ENCODE measurements at places on chromosomes 5 and 9.

- DNase-seq: no peak
Observed at GRCh38 chr5:154138701-154139100, 51.8 kb upstream of the GALNT10 start.

DNA sequence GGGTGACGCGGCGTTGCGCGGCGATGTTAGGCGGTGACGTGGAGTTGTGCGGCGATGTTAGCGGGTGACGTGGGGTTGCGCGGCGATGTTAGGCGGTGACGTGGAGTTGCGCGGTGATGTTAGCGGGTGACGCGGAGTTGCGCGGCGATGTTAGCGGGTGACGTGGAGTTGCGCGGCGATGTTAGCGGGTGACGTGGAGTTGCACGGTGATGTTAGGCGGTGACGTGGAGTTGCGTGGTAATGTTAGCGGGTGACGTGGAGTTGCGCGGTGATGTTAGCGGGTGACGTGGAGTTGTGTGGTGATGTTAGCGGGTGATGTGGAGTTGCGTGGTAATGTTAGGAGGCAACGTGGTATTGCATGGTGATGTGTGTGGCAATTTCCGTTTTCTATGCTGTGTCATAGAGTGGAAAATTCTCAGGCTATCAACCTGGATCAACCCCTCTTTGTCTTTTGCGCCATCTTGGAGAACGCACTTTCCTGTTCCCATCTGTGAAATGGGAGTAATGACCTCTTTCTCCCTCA is 76.0 kb downstream of the ANKRD33B start:
- DNase-seq: no peak

DNA sequence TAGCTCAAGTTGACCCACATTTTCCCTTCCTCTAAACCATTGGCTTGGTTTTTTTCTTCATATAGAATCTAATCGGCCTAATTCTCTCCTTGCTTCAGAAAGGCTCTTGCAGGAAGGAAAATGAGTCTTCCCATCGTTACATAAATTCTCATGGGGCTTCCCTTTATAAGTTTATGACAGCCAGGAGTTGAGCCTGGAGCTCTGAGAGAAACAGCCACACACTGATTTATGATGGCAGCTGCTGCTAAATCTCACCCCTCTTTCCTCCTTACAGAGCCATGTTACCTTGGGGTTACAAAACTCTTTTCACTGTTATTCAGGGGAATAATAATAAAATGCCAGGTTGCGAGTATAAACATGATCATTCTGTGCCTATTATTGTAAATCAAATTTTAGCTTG is 5.2 kb upstream of the RNF14 start:
- DNase-seq: no peak

- DNase-seq: no peak
Observed at GRCh38 chr5:135678640-135679268, 100.0 kb upstream of the CXCL14 start.

GRCh38 chr5:33257807-33258429 is 182.8 kb upstream of the TARS1 start:
- no peak for DNase-seq

GRCh38 chr9:134357631-134358025 is 31.4 kb downstream of the RXRA start:
- no peak for DNase-seq

GRCh38 chr5:117776977-117777376 is 1202.4 kb upstream of the SEMA6A start:
- no peak for DNase-seq

DNA sequence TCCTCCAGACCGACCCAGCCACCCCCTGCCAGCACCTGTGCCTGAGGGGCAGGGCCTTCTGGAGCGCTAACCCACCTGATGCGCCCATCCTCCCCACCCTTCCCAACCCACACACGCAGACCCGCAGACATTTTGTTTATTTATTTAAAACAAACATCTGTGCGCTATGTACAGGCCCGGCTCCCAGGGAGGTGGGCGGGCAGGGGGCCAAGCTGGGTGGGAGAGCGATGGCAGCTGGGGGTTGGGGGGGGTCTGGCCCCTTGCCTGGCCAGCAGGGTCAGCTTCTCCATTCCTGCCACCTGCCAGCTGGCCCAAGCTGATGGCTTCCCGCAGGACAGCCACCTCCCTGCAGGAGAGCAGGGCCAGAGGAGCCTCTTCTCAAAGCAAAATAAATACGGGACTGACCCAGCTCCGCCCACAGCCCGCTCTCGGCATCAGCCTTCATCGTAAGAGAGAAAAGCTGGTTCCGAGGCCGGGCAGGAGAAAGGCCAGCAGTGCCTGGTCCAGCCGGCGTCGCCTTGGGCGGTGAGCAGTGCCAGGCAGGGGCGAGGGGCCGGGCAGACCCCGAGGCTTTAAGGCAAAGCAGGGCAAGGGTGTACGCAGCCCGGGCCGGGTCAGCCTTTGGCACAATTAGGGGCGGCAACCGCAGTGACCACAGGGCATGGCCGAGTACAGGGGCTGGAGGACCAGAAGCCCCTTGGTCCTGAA is 10.9 kb upstream of the CLIC3 start:
- no peak for DNase-seq

DNA sequence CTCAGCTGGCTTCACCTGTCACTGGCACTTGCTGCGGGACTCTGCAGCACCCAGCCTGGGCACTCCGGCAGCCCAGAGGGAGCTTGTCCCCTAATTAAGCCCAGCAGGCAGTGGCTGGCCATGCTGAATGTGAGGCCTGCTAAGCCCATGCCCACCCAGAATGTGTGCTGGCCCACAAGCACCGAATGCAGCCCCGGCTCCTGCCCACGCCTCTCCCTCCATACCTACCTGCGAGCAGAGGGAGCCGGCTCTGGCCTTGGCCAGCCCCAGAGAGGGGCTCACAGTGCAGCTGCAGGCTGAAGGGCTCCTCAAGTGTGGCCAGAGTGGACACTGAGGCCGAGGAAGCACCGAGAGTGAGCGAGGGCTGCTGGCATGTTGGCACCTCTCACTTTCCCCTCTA is 32.4 kb upstream of the SUB1 start:
- DNase-seq: no peak

- DNase-seq: peak; percentile 29
Observed at GRCh38 chr5:172758077-172758833, 12.7 kb downstream of the DUSP1 start.

GRCh38 chr5:41176952-41177351 is 36.4 kb downstream of the C6 start:
- no peak for DNase-seq

DNA sequence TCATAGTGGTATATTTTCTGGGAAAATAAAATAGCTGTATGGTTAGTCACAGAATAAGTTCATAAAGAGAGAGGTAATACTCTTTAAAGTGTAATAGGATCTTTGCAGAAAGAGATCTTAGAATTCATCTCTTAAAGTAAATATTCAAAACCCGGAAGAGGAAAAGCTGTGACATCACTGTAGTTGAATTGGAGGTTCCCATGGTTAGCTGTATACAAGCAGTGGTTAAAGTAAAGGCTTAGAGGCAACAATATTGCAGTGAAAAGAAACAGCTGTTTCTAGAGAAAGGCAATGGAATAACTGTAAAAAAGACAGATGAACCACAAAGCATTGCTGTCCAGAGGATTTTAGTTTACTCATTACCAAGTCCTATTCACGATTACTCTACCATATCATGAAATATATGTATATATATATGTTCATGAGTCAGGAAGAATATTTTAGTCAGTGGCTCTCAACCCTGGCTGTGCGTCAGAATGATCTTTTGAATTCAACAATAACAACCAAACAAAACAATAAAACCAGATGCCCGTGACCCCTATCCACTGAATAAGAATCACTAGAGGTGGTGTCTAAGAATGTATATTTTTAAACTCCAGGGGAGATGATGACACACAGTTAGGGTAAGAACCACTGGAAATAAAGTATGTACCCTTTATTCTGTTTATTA is 4.7 kb downstream of the ERCC6L2 start:
- no peak for DNase-seq

DNA sequence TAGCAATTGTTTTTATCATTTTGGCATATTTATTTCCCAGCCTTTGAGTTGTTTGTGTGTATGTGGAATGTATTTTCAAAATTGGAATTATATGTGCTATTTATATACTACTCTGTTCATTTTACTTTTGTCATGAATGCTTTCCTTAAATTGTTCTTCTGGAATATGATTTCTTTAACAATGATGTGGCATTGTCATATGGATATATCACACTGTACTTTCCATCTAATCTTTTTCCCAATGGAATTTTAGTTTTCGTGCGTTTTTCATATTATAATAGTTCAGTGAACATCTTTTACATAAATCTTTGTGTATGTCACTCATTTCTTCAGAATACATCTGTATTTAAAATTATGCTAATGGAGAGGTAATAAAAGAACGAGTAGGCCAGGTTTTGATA is 980.1 kb upstream of the WWC1 start:
- DNase-seq: no peak

DNA sequence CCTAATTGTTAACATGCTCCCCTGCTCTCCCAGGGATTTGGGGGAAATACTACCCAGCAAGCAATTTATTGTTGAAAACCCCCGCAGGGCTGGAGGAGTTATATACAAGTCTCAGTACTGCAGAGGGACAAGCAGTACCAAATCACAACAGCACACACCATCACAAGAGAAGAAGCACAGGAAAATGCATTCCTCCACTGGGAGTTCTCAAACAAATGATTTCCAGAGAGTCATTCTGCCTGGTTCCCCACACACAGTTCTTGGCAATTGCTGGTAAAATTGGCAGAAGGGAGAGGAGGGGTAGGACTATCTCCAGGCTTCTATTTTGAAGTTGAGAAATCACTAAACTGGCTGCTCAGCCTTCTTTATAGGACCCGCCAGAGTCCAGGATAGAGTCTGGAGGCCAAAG is 16.8 kb downstream of the SIL1 start:
- no peak for DNase-seq

DNA sequence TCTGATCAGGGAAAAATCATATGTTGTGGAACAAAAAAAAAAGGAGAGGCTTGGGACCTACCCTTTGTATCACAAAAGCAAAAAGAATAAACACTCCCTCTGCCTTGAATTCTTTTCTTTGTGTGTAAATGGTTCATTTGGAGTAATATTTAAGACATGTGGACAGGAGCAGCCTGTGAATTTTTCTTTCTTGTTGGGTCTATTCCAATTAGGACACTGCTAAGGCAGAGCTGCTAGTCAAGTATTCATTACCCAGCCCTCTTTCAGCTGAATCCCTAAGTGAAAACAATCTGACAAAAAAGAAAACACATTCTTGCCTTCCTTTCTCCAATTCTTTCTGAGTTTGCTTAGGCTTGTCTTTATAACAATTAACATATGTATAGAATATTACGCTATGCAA is 330.0 kb downstream of the EBF1 start:
- DNase-seq: no peak

GRCh38 chr9:112439171-112439570 is 47.5 kb upstream of the KIAA1958 start:
- DNase-seq: no peak

- no peak for DNase-seq
Observed at GRCh38 chr9:121947775-121948174, 145.3 kb downstream of the TTLL11 start.

- DNase-seq: no peak
Observed at GRCh38 chr5:103918668-103919367, 356.2 kb upstream of the NUDT12 start.

DNA sequence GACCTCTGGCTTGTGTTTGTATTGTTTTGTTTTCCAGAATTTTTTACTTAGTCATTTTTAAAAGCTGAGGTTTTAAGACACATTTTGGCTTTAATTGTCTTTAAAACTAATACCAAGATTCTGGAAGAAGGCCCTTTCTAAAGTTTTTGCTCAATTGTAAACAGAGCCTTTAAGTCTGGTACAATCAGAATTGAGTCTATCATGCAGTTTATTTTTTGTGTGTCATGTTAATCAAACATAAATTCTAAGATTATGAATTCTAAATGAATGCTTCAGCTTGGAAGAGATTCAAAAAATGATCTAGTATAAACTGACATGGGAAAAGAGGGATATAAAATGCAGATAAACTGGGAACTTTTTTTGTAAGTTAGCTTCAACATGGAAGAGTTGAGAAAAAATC is 882.7 kb downstream of the TLE1 start:
- no peak for DNase-seq

- no peak for DNase-seq
Observed at GRCh38 chr5:16542236-16542635, 74.6 kb downstream of the RETREG1 start.

- no peak for DNase-seq
Observed at GRCh38 chr9:135030566-135031226, 56.8 kb upstream of the OLFM1 start.

Measured in uterus (tissue), 4 donors.